ENCODE measurements at places on chromosomes 4 and X.

- no peak for DNase-seq
- H3K36me3 ChIP-seq = no peaks in the 10 kb centered on the region
- no peaks in the 10 kb centered on the region for H3K4me1 ChIP-seq
- H3K27me3 ChIP-seq = no peaks in the 10 kb centered on the region
- H3K27ac ChIP-seq = no peak overlapping the region
Observed at GRCh38 chr4:34157547-34157946, 2086.8 kb downstream of the ARAP2 start.

GRCh38 chrX:31629195-31629594, 557.4 kb upstream of the FTHL17 start:
- H3K27me3 ChIP-seq = no peaks in the 10 kb centered on the region
- no peak overlapping the region for H3K4me3 ChIP-seq
- no peak overlapping the region for H3K27ac ChIP-seq

- H3K36me3 ChIP-seq = no peaks in the 10 kb centered on the region
- H3K4me3 ChIP-seq = no peak overlapping the region
- H3K27me3 ChIP-seq = peaks cover 11% of the 10 kb centered on the region
- no peaks in the 10 kb centered on the region for H3K4me1 ChIP-seq
- no peak for DNase-seq
- no peak overlapping the region for H3K27ac ChIP-seq
Observed at GRCh38 chr4:93911671-93912070, 83.1 kb downstream of the ATOH1 start.

DNA sequence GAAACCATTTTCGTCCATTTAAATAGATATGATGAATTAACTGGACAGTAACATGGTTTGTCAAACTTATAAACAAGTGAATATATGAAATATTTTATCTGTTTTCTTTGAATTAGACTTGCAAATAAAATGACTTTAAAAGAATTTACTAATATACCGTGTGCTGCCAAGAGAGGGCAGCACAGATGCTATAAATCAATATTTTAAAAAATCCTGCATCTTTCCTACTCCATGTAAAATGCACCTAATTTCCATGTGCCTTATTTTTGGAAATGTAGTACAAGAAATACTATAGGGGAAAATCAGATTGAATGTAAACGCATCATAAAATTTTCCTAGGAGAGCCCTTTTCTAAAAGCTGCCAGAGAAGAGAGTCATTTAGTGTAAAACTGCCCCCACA, 62.2 kb downstream of the PRKX start:
- H3K27me3 ChIP-seq = no peaks in the 10 kb centered on the region
- no peak overlapping the region for H3K27ac ChIP-seq
- DNase-seq = peak; percentile 6
- no peak overlapping the region for H3K4me3 ChIP-seq
- H3K4me1 ChIP-seq = no peaks in the 10 kb centered on the region

GRCh38 chrX:11423362-11423818, 130.2 kb downstream of the AMELX start:
- H3K4me1 ChIP-seq = no peaks in the 10 kb centered on the region
- DNase-seq = no peak
- peaks cover 15% of the 10 kb centered on the region for H3K27me3 ChIP-seq
- no peaks in the 10 kb centered on the region for H3K36me3 ChIP-seq

- H3K4me3 ChIP-seq = no peak overlapping the region
- H3K4me1 ChIP-seq = peaks cover 10% of the 10 kb centered on the region
- H3K27ac ChIP-seq = no peak overlapping the region
Observed at GRCh38 chr4:53653484-53654053, 62.3 kb upstream of the LNX1 start.

DNA sequence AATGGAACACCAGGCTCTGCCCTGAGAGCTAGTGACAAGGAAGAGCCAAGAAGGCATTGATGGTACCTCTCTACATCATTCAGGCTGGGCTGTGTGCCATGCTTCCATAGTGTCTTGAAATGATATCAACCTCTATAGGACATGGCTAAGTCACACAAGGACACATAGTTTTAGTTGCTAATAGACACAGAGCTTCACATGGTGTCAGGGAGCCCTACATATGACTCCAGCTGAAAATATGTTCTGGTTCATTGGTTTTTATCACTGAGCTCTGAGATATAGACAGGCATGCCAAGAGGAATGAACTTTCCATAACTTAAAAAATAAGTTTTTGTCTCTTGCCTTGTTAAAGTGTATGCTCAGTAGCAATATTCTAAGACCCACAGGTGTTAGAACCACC, 72.1 kb upstream of the PRKG2 start:
- no peak overlapping the region for H3K4me3 ChIP-seq
- H3K27ac ChIP-seq = no peak overlapping the region
- no peaks in the 10 kb centered on the region for H3K4me1 ChIP-seq
- peaks cover 59% of the 10 kb centered on the region for H3K27me3 ChIP-seq
- H3K36me3 ChIP-seq = no peaks in the 10 kb centered on the region

GRCh38 chr4:13007802-13008470, 476.2 kb downstream of the RAB28 start:
- H3K36me3 ChIP-seq = no peaks in the 10 kb centered on the region
- no peak overlapping the region for H3K4me3 ChIP-seq
- H3K27ac ChIP-seq = no peak overlapping the region
- no peaks in the 10 kb centered on the region for H3K4me1 ChIP-seq

DNA sequence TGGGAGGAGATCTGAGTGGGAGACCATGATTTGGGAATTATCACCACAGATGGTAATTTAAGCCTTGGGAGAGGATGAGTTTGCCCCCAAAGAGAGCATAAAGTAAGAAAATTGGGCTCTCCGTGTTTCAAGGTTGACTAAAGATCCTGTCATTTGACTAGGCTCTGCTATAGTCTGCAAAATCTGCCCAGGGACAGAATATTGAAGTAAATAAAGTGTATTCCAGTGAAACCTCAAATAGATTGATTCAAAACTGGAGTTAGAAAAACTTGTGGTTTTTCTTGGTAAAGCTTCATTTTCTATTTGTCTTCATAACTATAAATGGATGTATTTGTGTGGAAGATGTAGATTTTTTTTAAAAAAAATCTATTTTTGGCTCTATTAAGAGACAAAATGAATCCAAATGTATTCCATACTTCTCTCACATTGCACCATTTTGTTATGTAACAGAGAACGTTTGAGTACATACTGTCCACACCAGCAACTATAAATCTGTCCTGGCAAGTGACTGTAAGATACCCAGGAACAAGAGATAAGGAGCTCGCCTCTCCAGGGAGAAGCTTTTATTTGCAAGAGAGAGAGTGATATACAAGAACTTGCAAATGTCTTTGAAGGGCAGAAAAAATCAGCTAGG, 170.2 kb downstream of the CBR4 start:
- H3K4me3 ChIP-seq = no peak overlapping the region
- peaks cover 17% of the 10 kb centered on the region for H3K36me3 ChIP-seq
- no peak for DNase-seq
- H3K27ac ChIP-seq = no peak overlapping the region

DNA sequence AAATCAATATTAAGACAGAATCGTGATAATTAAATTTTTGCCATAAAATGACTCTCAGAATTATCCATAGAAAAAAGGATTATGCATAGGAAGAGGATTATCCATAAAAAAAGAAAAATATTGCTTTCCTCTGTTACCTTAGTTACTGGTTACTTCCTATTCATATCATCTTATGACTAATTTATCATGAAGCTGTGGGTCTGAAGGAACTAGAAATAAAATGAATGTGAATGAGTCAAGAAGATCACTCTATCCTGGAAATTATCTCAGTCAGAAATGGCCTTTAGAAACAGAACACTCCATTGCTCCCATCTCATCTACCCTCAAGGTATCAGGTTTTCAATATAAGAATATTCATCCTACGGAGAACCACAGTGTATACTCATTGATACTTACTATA, 19.4 kb downstream of the RPS6KA6 start:
- no peak for DNase-seq
- H3K27me3 ChIP-seq = no peaks in the 10 kb centered on the region
- H3K27ac ChIP-seq = no peak overlapping the region
- H3K4me3 ChIP-seq = no peak overlapping the region
- no peaks in the 10 kb centered on the region for H3K4me1 ChIP-seq
- H3K36me3 ChIP-seq = peaks cover 8% of the 10 kb centered on the region

DNA sequence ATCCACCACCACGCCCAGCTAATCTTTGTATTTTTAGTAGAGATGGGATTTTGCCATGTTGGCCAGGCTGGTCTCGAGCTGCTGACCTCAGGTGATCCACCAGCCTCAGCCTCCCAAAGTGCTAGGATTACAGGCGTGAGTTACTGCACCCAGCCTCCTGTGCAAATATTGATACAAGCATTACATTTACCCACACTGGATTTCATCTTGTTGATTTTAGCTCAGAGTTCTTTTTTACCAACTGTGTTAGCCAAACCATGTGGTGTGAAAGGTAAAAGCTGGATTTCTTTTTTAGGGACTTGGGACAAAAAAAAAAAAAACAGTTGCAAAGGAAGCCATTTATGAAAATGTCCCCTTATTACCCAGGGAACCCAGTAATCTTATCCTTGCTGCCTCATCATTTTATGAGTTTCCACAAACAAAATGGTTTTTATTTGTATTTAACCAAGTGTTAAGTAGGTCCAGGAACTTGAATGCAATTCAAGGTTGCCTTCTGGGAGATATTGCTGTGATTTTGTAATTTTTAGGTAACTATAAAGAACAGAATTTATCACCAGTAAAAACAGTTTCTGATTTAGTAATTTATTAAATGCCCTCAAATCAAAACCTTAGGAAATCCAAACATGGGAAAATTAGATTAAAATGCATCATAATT, 202.5 kb downstream of the PALLD start:
- DNase-seq = no peak
- H3K27ac ChIP-seq = no peak overlapping the region
- no peaks in the 10 kb centered on the region for H3K27me3 ChIP-seq
- peaks cover 7% of the 10 kb centered on the region for H3K4me1 ChIP-seq

- peak; percentile 83 for DNase-seq
- no peak overlapping the region for H3K4me3 ChIP-seq
- H3K4me1 ChIP-seq = no peaks in the 10 kb centered on the region
- H3K27me3 ChIP-seq = peaks cover 22% of the 10 kb centered on the region
- H3K36me3 ChIP-seq = peaks cover 4% of the 10 kb centered on the region
- H3K27ac ChIP-seq = no peak overlapping the region
Observed at GRCh38 chr4:55321707-55322264, 24.3 kb upstream of the SRD5A3 start.

- H3K36me3 ChIP-seq = peaks cover 7% of the 10 kb centered on the region
- DNase-seq = no peak
- H3K4me3 ChIP-seq = no peak overlapping the region
- no peaks in the 10 kb centered on the region for H3K4me1 ChIP-seq
Observed at GRCh38 chr4:125368146-125368545, 53.4 kb downstream of the FAT4 start.

DNA sequence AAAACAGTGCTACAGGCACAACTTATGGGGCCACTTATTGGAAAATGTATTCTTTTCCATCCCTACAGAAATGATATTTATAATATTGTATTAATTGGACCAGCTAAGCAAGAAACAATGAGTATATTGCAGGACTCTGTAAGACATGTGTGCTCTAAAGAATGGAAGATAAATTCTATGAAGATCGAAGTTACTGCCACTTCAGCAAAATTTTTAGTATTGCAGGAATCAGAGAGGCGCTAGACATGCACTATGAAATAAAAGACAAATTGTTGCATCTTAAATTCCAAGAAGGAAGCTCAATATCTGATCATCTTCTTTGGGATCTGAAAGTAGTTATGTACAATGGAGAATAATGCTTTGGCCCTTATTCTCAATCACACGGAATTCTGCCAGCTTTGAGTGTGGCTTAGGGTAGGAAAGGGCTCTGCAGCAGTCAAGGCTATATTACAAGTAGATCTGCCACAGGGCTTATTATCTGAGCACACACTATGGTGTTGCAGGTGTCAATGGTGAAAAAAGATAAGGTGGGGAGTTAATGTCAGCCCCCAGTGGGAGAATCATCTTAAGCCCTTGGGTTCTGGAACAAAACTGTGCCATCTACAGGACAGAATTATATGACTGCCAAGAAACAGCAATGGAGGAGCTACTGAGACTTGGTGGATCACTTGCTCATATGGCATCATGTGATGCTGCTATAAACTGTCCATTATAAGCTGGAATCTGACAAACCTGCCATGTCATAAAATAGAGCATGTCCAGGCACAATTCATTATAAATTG, 334.0 kb upstream of the NDST3 start:
- H3K4me1 ChIP-seq = no peaks in the 10 kb centered on the region
- no peak overlapping the region for H3K27ac ChIP-seq
- no peak for DNase-seq
- H3K4me3 ChIP-seq = no peak overlapping the region
- H3K36me3 ChIP-seq = no peaks in the 10 kb centered on the region
- H3K27me3 ChIP-seq = no peaks in the 10 kb centered on the region

All from neural crest cell (in vitro differentiated cells).